ENCODE measurements at places on chromosomes 12 and 14.

GRCh38 chr12:28313631-28314030 is 123.4 kb downstream of the CCDC91 start:
- no peak overlapping the region for H3K4me3 ChIP-seq
- no peak for DNase-seq
- no peaks in the 10 kb centered on the region for H3K4me1 ChIP-seq
- H3K27me3 ChIP-seq = no peaks in the 10 kb centered on the region

DNA sequence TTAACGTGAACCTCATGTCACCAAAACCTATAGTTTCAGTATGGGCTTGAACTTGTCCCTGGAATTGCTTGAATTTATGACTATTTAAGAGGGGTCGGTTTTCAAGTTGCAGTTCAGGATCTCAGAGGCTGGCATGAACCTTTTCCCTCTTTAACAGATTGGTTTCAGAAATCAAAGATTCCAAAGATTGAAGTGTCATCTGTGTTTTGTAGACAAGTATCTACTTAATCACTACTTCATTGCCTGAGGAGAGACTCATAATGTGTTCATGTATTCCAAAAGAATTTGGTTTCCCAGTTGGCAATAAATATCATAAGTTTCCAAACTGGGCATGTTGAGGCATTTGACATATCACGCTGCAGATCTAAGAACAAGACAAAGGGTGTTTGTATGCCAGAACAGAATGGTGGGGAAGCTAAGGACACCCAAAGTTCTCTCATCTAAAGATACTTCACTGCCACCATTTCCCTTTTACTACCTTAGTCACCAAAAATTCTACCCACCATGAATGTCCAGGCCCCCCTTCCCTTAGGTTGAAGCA is 199.5 kb downstream of the NUAK1 start:
- no peak for DNase-seq
- no peaks in the 10 kb centered on the region for H3K27me3 ChIP-seq
- peaks cover 31% of the 10 kb centered on the region for H3K4me1 ChIP-seq
- no peaks in the 10 kb centered on the region for H3K36me3 ChIP-seq
- H3K27ac ChIP-seq = peak overlapping the region; percentile 52

DNA sequence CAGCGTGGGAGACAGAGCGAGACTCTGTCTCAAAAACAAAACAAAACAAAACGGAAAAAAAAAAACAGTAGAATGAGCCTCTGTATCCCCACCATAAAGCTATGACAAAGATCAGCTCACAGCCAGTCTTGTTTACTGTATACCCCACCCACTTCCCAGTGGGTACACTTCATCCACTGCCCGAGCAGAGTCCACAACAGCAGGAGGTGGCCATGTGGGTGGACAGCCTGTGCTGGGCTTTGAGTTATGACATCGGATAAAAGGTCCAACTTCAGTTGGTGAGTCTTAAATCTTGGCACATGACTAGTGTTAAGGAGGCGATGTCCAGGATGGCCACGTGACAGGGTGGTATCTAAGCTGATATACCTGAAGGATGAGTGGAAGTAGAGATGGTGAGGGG is 34.8 kb upstream of the MAPKAPK5 start:
- H3K27me3 ChIP-seq = no peaks in the 10 kb centered on the region
- no peaks in the 10 kb centered on the region for H3K4me1 ChIP-seq
- peaks cover 7% of the 10 kb centered on the region for H3K36me3 ChIP-seq
- DNase-seq = no peak
- no peak overlapping the region for H3K27ac ChIP-seq

DNA sequence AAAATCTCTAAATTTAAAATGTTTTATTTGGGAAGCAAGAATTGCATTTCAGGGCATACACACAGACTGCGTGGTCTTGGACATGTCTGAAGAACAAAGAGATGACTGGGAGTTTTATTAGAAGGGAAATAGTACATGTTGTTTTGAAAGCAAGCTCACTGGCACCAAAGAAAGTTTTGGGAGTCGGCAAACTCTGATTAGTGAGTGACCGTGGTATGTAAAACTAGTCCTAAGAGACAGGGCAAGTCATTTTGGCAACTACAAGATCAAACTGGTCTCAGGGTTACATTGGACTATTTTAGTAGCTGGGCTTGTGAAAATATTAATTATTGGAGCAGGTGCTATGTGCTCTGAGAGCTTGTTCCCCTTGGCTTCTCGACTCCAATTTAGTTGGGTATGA is 14.9 kb downstream of the TMEM116 start:
- H3K4me1 ChIP-seq = no peaks in the 10 kb centered on the region
- no peak overlapping the region for H3K4me3 ChIP-seq
- H3K36me3 ChIP-seq = no peaks in the 10 kb centered on the region
- no peak overlapping the region for H3K27ac ChIP-seq

DNA sequence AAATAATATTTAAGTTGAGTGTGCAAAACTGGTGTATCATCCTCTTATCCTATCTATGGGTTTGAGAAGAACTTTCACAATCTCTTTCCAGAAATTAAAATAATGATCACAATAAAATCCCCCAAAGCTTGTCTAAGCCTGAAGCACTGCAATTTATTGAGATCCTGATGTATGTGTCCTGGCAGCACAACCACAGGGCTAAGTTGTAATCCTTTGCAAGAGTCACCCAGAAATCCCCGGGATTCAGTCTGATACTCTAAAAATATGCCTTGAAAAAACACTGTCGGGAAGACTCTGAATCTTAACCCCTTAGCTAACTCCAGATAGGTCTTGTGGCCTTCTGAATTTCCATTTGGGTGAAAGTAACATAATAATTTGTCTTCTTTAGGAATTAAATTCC is 40.3 kb upstream of the STXBP6 start:
- H3K4me3 ChIP-seq = no peak overlapping the region
- H3K27ac ChIP-seq = no peak overlapping the region
- H3K4me1 ChIP-seq = no peaks in the 10 kb centered on the region
- peaks cover 9% of the 10 kb centered on the region for H3K27me3 ChIP-seq
- no peak for DNase-seq

DNA sequence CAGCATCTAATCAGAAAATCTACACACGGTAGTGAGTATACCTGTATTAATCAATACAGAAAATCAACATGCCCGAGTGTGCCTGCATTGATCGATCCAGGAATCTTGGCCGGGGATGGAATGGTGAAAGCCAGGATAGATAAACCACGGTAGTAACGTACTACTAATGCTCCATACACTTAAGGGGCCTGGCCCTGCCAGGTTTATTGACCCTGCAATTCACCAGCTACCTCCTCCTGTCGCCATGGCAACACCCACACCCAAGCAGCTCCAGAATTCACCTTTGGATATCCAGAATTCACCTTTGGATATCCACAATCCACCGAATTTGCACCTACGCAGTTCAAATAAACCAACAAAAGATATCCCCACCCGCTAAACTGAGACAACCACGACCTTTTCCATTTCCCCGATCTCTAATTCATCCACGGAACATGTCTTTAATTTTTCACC is 14.8 kb upstream of the CALM1 start:
- peak overlapping the region; percentile 66 for H3K4me3 ChIP-seq
- H3K27me3 ChIP-seq = no peaks in the 10 kb centered on the region
- DNase-seq = no peak

DNA sequence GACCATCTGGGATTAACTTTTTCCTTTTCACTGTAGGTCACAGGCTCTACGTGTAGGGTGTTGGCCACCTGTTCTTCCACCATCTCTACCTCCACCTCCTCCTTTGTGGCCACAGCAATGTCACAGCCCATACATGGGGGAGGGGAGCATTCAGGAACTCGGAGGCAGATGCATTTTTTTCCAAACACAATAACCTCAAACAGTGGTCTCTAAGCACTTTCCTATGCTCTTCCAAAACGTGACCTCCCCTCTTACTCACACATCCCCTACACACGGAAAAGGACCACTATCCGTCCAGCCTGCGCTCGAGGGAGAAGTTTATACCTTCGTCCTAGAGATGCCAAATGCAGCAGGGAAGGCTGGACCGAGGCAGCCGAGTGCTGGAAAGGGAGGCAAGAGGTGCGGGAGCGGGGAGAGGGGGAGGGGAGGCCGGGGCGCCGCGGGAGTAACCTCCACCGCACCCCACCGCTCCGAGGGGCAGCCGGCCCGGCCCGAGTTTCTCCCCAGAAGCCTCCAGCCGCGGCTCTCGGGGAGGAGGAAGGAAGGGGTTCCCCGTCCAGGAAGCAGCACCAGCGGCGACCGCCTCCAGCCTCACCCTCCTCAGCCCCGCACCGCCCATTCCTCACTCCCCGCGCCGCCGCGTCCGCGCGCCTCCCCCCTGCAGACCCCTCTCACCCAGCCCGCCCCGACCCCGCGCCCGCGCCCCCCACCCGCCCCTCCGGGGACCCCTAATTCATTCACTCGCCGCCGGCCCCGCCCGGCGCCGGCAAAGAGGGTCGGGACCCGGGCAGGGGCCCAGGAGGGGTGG is 594 bp downstream of the KRAS start:
- no peaks in the 10 kb centered on the region for H3K4me1 ChIP-seq
- DNase-seq = no peak
- peak overlapping the region; percentile 71 for H3K4me3 ChIP-seq
- peak overlapping the region; percentile 36 for H3K27ac ChIP-seq
- no peaks in the 10 kb centered on the region for H3K27me3 ChIP-seq

GRCh38 chr14:103404032-103404918 is 19.1 kb downstream of the MARK3 start:
- no peak overlapping the region for H3K4me3 ChIP-seq
- H3K36me3 ChIP-seq = peaks cover 45% of the 10 kb centered on the region
- no peak for DNase-seq
- H3K27me3 ChIP-seq = no peaks in the 10 kb centered on the region
- peak overlapping the region; percentile 4 for H3K27ac ChIP-seq
- peaks cover 34% of the 10 kb centered on the region for H3K4me1 ChIP-seq

DNA sequence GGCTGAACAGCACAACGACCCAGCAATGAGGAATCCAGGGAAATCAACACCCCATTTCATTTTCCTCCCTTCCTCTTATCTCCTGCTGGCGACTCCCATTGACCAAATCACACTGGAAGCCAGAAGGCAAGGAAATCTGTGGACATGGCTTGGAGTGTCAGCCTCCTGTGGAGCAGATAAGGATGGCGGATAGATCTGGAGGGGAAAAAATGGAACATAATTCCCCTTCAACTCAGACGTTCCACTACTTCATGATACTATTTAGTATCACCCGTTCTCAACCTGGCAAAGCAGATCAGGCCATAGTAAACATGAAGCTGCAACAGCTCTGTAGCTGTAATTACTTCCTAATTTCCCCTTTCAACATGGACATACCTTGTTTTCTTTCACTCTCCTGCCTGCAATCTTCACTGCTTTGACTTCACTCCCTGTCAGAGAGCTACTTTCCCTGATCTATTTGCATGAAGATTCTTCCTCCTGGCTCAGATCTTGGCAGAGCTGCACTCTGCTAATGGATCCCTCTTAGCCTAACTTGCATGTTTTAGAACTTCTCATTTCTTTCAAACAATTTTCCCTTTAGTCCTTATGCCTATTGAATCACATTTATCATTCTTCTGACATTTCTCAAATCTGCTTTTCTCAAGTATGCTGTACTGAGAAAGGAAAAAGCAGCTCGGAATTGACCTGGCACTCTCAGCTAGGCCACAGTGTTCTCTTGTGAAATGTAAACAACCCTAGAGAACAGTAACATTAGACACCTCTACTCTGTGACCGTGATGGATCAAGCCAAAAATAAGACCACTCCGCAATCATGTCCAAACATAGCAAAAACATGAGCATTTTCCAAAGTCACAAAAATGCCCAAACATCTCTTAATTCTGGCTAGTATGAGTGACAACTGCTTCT is 135.1 kb downstream of the ETNK1 start:
- H3K4me3 ChIP-seq = no peak overlapping the region
- H3K4me1 ChIP-seq = no peaks in the 10 kb centered on the region
- H3K27me3 ChIP-seq = no peaks in the 10 kb centered on the region

GRCh38 chr12:65867394-65867793 is 43.1 kb downstream of the HMGA2 start:
- DNase-seq = no peak
- peaks cover 45% of the 10 kb centered on the region for H3K4me1 ChIP-seq
- H3K27me3 ChIP-seq = no peaks in the 10 kb centered on the region

DNA sequence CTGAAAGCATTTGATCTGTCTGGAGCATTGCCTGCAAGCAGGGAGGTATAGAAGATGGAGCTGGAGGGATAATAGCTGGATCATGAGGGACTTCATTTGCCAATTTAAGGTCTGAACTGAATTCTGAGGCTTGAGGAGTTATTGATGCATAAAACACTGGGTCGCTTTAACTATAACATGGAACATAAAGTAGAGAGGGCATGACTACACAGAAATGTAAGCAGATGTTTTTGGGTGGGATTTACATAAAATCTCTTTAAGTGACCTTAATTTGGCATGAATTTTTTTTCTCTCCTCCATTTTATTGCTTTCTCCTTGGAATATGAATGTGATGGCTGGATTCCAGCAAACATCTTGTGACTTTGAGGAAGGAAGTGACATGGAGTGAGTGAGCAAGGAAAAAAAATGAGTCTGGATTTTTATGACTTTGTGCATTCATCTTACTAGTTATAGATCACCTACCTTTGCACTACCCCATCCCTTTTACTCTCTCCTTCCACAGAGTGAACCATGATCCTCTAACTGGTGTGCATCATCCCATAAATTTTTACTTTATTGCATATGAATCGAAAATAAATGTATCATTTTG is 356.0 kb downstream of the DUSP6 start:
- H3K27me3 ChIP-seq = no peaks in the 10 kb centered on the region
- DNase-seq = no peak
- H3K4me1 ChIP-seq = no peaks in the 10 kb centered on the region
- no peaks in the 10 kb centered on the region for H3K36me3 ChIP-seq
- no peak overlapping the region for H3K4me3 ChIP-seq
- H3K27ac ChIP-seq = no peak overlapping the region
